Breast epithelium (tissue), 4 donors: ENCODE measurements at places on chromosomes 16 and 17. TPM values are rescaled to one million over a fixed set of nuclear protein-coding genes. Genes with fewer than 3 reads are reported as not detected.
A peak's percentile ranks its signal among the peaks of the same experiment; 100 is the strongest.

- no peak overlapping the region for H3K4me3 ChIP-seq
- H3K27ac ChIP-seq, result peak overlapping the region; percentile 77
- peak; percentile 67 for DNase-seq
- H3K4me1 ChIP-seq, result no peaks in the 10 kb centered on the region
- H3K27me3 ChIP-seq, result no peaks in the 10 kb centered on the region
Measured at GRCh38 chr17:47239967-47240651, 13.5 kb upstream of the ITGB3 start.

DNA sequence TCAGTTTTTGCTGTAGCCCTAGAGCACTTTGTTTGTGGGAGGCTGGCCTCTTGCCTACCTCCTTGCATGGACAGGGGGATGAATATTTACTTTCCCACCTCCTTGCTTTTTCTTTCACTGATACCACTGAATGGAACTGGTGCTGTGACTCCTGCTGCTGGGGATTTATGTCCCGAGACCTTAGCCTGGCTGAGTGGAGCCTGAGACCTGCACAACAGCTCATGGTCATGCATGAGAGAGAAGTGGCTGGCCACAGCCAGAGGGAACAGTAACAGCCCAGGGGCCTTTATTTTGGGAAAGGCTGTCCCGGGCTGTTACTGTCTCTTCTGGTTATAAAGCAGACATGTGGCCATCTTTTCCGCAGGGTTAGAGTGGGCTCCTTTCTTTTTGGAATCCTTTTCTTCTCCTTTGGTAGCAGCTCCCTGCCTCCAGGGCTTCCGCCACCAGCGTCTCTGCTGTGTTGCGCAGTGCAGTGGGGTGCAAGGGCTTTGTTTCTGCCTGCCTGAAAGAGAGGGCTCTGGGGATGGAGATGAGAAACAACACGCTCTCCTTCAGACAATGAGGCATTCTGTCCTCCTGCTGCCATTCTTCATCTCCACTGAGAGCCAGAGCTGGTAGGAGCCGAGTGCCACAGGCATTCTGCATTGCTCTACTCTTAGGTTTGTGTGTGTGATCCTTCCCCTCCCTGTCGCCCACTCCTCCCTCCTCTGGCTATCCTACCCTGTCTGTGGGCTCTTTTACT is 14.5 kb downstream of the SNX11 start:
- H3K4me3 ChIP-seq, result no peak overlapping the region
- no peak overlapping the region for H3K27ac ChIP-seq
- H3K4me1 ChIP-seq, result no peaks in the 10 kb centered on the region
- DNase-seq, result no peak

DNA sequence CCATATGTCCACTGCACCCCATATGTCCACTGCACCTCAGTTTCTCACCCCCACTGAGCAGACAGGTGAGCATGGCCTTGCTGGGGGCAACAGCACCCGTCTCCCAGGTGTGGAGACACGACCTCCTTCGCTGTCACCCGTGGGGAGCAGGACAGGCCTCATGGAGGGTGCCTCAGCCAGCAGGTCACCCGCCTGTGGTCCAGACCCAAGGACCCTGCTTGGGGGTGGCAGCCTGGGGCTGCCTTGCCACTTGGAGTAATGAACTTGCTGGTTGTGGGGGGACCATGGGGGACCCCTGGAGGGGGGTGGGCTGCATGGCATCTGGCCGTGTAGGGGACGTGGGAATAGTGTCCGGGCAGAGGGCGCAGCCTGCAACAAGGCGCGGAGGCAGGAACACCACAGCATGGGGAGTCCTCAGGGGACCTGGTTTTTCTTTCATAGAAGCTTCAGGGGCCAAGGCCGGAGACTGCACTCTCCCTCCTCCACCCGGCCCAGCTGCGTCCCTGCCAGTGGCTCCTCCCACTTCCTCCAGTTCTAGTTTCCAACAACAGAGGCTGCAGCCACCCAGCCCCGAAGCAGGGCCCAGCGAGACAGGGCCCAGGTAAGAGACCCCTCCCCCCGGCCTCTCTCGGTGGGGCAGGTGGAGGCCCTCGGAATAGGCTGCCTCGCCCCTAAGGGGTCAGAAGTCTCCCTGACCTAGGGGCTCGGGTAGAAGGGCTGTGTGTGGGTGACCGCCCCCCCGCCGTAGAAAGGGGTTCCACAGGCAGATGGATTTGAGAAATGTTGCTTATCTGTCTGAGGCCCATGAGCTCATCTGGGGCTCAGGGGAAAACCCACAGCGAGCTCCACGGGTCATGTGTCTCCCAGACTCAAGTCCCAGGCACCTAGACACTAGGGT is at the start of gene NHLRC4:
Gene NHLRC4 (plus strand): TSS at position 531 of the 898 bp plus-strand sequence. CDS start 1,043 bp downstream, outside the sequence.
- peaks cover 30% of the 10 kb centered on the region for H3K4me1 ChIP-seq
- peak within 1 kb of the TSS; percentile 86 for H3K27ac ChIP-seq
- peak; percentile 81 for DNase-seq
- peak within 1 kb of the TSS; percentile 62 for H3K4me3 ChIP-seq
- no peaks in the 10 kb centered on the region for H3K36me3 ChIP-seq
- peaks cover 10% of the 10 kb centered on the region for H3K27me3 ChIP-seq

DNA sequence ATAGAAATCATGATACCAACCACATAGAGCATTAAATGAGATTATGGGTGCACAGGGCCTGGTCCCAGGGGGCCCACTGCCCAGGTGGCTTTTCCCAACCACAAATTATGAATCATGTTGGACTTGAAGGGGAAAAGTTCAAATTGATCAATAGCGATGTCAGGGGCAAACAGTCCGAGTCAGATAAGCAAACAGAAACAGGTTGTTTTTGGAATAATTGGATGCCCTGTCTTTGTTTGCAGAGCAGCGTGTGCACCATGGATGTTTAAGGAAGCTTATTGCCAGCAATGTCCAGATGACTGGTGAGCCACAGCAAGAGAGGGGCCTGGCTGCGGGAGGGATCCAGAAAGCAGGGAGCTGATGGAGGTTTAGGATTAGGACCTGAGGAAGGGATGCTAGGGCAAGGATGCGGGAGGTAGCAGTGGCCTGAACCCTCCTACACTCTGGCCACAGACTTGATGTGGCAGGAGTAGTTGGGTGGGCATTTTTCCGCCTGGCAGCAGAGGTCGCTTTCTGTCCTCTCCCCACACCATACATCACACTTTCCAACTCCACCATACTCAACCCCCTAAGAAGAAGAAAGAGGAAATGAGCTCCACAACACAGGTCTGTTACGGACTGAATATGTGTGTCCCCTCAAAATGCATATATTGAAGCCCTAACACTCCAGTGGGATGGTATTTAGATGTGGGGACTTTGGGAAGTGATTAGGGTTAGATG is 266.4 kb upstream of the RPL38 start:
- no peaks in the 10 kb centered on the region for H3K27me3 ChIP-seq
- no peaks in the 10 kb centered on the region for H3K36me3 ChIP-seq
- no peak for DNase-seq
- H3K4me3 ChIP-seq, result no peak overlapping the region
- no peaks in the 10 kb centered on the region for H3K4me1 ChIP-seq

- no peak overlapping the region for H3K4me3 ChIP-seq
- H3K36me3 ChIP-seq, result no peaks in the 10 kb centered on the region
- no peak overlapping the region for H3K27ac ChIP-seq
- H3K4me1 ChIP-seq, result no peaks in the 10 kb centered on the region
Measured at GRCh38 chr17:18995220-18995619, 9.3 kb downstream of the FAM83G start.

DNA sequence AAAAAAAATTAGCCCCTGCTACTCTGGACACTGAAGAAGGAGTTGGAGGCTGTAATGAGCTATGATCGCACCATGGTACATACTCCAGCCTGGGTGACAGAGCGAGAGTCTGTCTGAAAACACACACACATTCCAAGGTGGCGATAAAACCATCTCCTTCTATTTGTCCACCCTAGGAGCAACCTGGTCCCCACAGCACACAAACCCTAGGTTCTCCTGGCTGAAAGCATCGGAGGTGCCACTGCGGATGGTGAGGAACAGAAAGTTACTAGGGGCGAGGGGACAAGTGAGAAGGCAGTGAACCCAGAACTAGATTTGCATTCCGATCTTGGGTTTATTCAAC is 1.4 kb upstream of the ECI1 start:
- no peak for DNase-seq
- no peak overlapping the region for H3K27ac ChIP-seq
- peaks cover 4% of the 10 kb centered on the region for H3K4me1 ChIP-seq
- H3K27me3 ChIP-seq, result no peaks in the 10 kb centered on the region

DNA sequence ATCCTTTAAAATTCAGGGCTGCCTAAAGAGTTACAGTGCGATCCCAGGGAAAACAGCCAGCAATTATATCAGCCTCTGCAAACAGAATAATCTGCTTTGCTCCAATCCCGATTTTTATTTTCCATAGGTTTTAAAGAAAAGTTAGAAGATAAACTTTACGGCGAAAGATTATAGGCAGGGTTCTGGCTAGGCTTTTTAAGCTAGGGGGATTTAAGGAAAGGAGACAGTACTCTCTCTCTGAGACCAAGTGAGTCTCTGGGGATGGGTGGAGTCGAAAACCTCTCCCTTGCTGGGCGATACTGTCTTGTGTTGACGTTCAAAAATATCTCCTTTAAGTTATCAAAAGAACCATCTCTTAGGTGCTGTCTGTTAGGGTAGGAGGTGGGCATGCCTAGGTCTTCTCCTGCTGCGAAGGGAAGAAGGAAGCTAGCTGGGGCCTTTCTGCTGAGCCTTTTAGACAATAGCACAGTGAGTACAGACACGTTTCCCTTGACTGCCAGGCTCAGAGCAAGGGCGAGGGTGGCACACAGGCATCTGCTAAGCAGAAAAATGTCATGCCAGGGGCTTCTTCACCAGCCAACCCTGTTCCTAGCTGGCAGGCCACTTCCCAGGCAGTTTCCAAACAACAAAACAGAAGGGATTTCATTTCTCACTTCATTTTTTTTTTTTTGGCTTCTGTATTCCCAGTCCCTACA is 167.9 kb upstream of the MAF start:
- H3K27ac ChIP-seq, result peak overlapping the region; percentile 94
- DNase-seq, result no peak
- no peaks in the 10 kb centered on the region for H3K27me3 ChIP-seq
- H3K4me1 ChIP-seq, result peaks cover 14% of the 10 kb centered on the region
- H3K4me3 ChIP-seq, result peak overlapping the region; percentile 58

DNA sequence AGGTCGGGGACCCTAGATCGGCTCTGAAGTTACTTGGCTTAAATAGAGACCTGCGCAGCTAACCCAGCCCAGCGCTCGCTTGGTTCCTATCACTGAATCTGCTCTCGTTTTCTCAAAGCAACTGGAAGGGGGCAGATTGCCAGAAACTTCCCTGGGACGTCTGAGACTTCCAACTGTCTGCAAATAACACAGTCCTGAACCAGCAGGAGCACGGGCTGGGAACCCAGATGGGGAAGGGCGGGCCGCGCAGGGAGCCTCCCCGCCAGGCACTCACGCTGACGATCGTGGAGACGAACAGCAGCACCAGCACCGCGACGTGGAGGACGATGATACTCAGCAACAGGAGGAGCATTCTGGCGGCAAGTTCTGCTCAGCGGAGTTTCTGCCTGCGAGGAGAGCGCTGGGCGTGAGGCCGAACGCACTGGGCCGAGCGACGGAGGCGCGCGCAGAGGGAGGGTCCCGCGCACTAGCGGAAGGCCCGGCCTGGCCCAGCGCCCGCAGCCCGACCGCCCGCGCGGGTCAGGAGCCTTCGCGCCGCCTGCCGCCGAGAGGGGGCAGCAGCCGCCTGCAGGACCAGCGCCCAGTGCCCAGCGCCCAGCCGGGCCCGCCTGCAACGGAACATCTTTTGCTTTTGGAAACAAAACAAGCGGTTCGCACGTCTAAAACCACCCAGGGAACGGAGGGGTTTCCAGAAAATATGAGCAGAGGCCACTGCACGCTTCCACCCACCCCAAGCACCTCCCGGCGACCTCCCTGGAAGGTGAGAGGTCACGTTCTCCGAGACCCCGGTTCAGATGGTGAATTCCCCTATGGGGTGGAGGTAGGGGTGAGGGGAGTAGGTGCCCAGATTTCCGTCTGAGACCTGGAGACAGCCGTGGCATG is 4.5 kb downstream of the PMP22 start:
- H3K4me1 ChIP-seq, result peaks cover 6% of the 10 kb centered on the region
- H3K27me3 ChIP-seq, result no peaks in the 10 kb centered on the region
- peak; percentile 88 for DNase-seq
- H3K36me3 ChIP-seq, result no peaks in the 10 kb centered on the region
- H3K4me3 ChIP-seq, result peak overlapping the region; percentile 85

Gene FA2H
- 0.33 TPM for total RNA-seq

Gene UTS2R
- 0.33 TPM for total RNA-seq

Gene PROCA1
- total RNA-seq, result 1.6 TPM

Gene PLK1
- 4.3 TPM for total RNA-seq

Gene C17orf78
- total RNA-seq, result not detected
